ENCODE measurements at places on chromosomes 1 and 21.
A peak's percentile ranks its signal among the peaks of the same experiment; 100 is the strongest.

- DNase-seq: peak; percentile 55
Observed at GRCh38 chr21:31580866-31581276, 78.6 kb upstream of the SOD1 start.

- DNase-seq: no peak
Observed at GRCh38 chr1:213549982-213550381, 437.8 kb upstream of the PROX1 start.

- DNase-seq: no peak
Observed at GRCh38 chr1:59043796-59044195, 253.1 kb upstream of the FGGY start.

DNA sequence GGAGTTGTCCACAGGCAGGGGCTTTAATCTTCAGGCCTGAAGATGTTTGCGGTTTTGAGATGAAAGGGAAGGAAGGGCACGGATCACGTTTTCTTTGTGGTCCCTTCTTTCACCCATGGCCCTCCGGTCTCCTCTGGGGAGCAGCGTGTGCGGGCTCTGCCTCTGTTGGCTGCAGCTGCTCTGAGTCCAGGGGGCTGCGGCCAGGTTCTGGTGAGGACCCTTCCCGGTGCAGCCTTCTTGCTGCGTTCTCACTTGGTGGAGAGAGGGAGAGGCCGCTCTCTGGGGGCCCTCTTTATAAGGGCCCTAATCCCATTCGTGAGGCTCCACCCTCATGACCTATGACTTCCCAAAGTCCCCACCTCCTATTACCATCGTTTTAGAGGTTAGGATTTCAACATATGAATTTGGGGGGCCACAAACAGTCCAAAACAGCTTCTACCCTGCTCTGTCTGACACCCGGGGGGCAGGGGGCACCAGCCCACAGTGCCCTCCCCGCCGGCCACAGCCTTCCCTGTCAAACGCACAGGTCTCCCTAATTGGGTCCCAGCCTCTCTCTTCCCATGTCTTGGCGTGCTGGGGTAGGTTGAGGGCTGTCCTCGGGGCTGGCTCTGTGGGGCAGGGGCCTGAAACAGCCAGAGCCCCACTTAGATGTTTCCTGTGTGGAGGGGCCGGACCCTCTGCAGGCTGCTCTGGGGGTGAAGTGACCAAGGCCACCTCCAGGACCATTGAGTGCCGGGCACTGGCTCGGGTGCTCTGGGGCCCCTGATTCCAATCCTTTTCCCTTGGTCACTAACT is 100.1 kb upstream of the C1orf174 start:
- no peak for DNase-seq

- no peak for DNase-seq
Observed at GRCh38 chr1:158972841-158973240, 36.9 kb upstream of the IFI16 start.

DNA sequence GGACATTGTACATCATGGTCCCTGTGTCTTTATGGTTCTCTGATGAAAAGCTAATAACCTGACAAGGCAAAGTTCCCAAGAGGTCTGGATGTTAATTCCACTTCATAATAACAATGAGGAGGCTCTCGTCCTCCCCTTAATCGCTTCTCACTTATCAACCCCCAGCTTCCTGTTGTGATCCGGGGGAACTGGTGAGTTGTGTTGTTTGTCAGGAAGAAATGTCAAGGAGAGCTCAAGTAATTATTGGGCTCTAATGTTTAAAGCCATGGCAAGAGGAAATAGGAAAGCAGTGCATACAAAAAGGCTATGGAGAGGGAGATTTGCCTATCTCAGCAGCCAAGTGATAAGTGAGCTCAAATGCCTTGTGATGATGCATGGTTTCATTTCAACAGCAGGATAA is 42.8 kb upstream of the RASAL2 start:
- no peak for DNase-seq

- no peak for DNase-seq
Observed at GRCh38 chr1:58109646-58110200, 436.8 kb downstream of the OMA1 start.

- peak; percentile 32 for DNase-seq
Observed at GRCh38 chr1:113811156-113811887, 954 bp downstream of the RSBN1 start.

- DNase-seq: no peak
Observed at GRCh38 chr1:99886841-99887240, 36.7 kb downstream of the AGL start.

GRCh38 chr1:84344286-84344685 is 42.8 kb downstream of the SAMD13 start:
- DNase-seq: no peak

DNA sequence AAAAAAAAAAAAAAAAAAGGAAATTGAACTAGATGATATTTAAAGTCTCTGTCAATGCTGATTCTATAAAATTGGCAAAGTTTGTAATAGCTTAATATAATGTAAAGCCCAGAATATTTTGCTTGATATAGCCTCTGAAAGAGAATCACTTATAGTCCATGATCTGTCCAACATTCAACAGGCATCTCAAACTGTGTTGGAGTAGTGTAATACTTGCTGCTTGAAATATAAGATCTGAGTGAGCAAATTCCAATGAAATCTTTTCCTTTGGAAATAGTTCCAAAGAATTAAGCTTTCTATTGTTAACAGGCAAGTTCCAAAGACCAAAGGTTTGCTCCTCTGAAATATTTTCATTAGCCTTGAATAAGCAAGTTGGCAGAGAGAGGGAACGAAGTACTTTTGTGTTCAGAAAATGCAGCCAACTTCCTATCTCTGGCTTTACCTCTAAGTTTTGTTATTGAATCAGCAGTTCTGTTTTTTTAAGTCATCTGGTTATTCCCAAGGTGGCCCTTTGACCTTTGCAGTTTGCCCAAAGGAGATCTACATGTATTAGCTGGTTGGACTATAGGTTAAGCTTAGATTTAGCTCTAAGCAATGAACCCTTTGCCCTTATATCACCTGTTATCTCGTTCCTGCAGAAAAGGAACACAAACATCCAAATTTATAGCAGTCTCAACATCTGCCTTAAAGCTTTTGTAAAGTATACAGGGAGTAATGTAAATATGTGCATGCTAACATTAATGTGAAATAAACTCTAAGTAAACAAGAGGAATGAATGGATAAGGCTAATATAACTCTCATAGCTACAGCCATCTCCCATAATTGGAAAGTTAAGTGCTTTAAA is 24.4 kb upstream of the CEP350 start:
- no peak for DNase-seq

DNA sequence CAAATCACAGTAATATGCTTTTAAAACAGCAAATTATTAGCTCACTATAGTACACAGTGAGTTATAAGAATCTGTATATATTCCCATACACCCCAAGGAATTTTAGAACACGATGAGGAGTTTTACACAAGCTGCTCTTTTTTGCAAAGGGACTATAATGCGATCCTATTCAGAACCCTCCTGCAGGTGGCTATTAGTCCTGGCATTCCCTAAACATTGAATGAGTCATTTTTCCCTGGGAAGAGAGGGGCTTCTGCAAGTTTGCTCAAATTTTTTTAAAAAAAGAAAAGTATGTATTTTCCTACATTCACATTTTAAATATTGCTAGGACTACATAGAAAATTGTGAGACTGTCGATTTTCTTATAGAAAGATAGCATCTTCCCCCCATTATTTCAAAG is 106.3 kb downstream of the COL11A1 start:
- no peak for DNase-seq
